ENCODE measurements at places on chromosomes 7 and 10.

- DNase-seq: no peak
These were observed 41.6 kb upstream of the CAMK2B start for GRCh38 chr7:44366986-44367385.

DNA sequence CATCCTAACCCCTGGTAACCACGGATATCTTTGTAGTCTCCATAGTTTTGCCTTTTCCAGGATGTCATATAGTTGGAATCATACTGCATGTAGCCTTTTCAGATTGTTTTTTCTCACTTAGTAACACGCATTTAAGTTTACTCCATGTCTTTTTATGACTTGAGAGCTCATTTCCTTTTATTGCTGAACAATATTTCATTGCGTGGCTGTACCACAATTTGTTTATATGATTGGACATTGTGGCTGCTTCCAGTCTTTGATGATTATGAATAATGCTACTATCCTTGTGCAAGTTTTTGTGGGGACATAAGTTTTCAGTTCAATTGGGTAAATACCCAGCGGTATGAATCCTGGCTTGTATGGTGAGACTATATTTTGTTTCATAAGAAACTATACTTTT, 60.8 kb downstream of the AOAH start:
- DNase-seq: no peak

- DNase-seq: no peak
These were observed 14.5 kb downstream of the PRKCQ start for GRCh38 chr10:6565588-6565987.

- DNase-seq: no peak
These were observed 10.5 kb downstream of the ACADSB start for GRCh38 chr10:123019264-123019663.

DNA sequence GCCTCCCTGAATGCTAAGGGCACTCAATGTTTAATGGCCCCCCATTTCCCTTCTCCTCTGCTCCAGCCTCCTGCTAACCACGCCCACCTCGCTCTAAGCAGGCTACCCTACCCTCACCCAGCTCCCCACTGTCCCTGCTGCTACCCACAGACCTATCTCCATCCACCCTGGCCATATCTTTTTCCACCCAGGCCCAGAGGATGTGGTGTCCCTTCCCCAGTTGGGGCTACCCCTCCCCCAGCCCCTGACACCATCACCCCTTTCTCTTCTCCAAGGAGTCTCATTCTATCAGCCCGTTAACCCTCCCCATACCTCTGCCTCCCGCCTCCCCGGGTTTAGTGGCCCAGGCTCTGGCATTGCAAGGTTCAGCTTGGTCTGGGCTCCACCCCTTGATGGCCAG, 28.9 kb upstream of the PPIF start:
- no peak for DNase-seq

GRCh38 chr10:87816163-87816897, 1.7 kb downstream of the ATAD1 start:
- DNase-seq: no peak

GRCh38 chr7:121824276-121824675, 48.7 kb upstream of the PTPRZ1 start:
- DNase-seq: no peak

DNA sequence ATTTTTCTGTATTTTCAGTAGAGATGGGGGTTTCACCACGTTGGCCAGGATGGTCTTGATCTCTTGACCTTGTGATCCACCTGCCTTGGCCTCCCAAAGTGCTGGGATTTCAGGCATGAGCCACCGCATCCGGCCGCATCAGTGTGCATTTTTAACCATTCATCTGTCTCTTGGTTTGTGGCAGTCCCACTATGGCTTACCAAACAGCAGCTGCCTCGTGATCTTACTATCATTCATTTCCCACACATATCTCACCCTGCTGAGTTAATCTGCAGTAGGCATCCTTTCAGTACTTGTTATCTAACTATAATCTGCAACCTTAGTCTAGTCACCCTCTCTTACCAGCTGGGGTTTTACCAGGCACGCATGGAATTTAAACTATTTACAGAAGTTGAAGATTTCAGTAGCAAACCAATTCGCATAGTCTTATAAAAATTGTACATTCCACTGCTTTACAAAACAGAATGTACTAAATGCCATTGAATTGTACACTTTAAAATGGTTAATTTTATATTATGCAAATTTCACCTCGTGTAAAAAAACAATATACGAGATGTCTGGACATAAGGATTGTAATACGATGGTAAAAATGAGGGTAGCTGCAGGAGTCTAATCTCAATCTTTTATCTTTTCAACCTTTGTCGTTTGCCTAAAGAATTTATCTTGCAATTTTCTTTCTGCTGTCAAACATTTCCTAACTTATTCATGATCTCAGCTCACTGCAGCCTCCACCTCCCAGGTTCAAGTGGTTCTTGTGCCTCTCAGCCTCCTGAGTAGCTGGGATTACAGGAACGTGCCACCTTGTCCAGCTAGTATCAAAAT, 4.6 kb upstream of the TBC1D12 start:
- DNase-seq: no peak

DNA sequence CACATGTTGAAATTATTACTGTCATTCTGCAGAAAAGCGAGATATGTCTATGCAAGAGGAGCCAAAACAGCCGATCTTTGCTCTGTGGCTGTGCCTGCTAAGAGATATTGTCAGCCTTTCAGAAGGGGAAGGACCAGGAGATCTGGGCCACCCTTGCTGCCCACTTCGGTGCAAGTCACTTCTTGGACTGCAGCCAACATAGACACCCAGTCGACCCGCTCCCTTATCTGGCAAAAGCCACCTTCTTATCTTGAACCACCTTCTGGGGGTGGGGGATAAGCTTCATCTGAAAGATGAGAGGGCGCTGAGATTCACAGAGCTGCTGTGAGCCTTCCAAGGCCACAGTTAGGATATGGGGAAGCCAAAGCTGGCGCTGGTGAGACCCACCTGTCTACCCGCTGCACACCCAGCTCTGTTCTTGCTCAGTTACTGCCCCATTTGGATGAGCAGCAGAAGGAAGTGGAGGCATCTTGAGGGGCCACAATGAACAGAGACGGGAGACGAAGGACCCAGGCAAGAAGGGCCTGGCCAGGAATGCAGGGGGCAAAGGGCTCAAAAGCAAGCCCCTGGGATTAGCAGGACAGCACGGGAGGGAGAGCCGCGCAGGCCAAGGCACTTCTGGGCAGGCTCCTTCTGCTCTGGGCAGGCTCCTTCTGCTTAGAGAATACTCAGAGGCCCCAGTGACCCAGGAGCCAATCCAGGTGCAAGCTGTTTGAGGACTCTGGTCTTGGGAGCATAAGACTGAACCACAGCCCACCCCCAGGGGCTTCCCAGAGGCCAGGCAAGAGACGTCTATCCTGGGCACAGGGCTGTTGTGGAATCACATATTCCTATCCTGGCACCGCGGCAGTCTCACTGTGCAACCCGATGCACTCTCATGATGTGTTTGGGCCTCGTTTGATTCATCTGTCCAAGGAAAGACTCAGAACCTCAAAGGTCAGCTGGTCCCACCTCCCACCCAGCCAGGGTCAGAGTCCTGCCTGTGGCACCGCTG, 38.4 kb upstream of the NPFFR1 start:
- no peak for DNase-seq

DNA sequence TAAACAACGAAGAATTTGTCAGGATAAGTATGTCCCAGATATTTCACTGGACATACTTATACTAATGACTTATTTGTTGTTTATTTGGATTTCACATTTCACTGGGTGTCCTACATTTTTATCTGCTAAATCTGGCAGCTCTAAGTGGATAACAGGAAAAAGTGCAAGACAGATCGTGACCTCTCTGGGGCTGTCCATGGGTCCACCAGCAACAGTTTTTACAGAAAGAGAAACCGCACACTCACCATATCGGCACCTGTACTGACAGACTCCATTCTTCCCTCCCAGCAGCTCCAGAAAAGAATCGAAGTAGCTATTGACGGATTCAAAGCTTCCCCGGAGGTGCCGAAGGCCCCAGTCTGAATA, 393 bp downstream of the PLA2G12B start:
- DNase-seq: no peak

- no peak for DNase-seq
These were observed 1.1 kb upstream of the TRIP6 start for GRCh38 chr7:100865938-100866728.

GRCh38 chr7:45582868-45583277, 8.7 kb downstream of the ADCY1 start:
- no peak for DNase-seq

DNA sequence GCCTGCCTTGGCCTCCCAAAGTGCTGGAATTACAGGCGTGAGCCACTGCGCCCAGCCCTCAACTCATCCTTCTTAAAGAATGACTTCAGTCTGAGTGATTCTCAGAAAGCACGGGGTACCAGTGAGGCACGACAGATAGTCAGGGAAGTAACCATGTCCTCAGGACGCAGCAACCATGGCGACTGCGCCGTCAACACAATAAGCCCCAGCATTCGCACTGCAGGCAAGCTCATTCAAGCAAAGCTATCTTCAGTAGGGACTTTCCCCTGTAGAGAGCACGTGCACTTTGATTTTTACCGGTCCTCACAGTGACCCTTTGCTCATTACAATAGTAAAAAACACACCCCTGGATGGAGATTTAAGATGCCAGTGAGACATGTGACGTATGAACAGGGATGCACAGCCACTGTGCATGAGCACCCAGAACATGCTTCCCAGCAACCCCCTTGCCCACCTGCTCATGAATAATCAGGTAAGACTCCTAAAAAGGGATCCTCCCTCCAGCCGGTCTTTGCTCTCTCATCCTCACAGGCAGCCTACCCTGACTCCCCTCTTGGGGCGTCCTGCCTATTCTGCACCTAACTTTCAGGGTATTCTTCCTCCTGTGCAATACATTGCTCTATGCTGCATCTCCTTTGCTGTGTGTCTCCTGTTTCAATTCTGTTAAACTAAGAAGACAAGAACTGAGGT, 9.1 kb downstream of the WDR86 start:
- no peak for DNase-seq

DNA sequence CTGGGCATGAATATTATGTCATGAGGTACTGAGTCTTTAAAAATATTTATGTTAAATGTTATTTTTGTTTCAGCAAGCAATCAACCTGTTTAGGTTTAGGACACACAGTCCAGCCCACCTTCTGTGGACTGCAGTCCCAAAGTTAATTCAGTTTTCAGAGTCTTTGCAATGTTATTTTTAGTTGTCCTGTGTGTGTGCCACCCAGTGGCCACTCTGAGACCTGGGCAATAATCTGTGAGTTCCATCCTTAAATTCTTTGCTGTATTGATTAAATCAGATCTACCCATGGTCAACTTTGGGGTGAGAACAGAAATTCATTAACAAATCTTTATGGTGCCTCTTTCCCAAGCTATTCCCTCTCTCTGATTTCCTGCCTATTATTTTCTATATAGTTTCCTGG, 415.1 kb downstream of the CCSER2 start:
- DNase-seq: no peak

DNA sequence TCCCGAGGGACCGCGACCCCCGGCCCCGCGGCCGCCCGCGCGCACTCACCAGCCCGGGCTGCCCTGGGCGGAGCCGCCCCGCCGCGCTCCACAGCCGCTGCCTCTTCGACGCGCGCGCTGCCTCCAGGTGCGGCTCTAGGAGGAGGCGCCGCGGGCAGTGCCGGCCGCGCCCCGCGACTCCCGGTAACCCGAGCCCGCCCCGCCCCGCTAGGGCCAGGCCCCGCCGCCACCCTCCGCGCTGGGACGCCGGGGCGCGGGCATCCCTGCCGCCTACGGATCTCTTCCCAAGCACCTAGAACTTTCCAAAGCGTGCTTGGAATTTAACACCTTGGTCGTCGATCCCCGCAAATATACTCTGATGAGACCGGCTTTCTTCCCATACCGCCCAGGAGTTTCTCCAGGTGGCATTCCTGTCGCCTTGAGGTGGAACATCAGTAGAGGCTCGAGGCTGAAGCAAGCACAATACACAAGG, at the start of gene SLC26A5:
Gene SLC26A5, minus strand, starts transcription at position 159 of the 472 bp plus-strand sequence. CDS start 24,693 bp downstream, outside the sequence.
- DNase-seq: no peak

DNA sequence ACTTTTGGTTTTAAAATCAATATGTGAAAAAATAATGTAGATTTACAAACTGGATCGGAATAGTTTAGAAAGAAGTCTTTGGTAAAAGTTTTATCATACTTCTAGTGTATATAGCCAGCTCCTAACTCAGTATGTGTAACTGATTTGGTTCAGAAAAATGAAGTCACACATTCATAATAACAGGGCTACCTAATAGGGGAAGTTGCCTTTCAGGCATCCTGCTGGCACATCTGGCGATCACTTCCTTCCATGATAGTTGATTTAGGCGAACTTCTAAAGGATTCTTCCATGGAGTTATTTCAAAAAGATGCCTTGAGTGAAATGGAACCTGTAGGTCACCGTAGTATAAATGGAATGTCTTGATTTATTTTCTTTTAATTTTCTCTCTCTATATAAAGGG, 69.1 kb downstream of the SHH start:
- DNase-seq: no peak

DNA sequence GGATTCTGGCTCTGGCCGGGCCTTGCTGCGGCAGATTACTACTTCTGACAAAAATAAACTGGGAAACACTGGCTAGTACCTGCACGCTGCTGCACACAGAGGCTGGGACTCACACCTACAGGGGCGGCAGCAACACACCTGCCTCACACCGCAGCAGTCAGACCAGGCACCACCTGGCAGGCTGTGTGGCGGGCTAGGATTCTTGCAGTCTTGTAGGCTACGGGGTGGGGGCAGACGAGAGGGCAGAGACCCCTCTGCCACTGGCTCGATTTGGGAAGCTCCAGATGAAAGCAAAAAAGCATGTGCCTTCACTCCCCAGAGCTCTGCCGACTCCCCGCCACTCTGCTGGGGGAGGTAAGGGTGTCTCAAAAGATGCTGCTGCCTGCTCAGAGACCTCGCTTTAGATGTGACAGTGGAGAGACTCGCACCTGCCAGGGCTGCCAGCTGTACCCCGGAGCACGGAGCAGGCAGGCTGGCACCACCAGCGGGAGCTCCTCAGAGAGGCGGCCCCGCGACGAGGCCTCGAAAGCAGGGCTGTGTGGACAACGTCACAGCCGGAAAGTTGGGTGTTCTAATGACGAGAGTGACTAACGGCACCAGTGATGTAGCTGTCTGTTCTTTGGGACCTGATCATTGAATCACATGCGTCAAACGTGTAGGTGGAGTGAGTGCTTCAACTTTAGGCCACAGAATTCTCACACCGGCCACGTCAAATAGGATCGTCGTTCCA, 250.5 kb downstream of the ZMYND11 start:
- DNase-seq: no peak

GRCh38 chr7:2860627-2861133, 16.6 kb upstream of the GNA12 start:
- DNase-seq: no peak

- DNase-seq: no peak
These were observed 101.4 kb downstream of the WDR37 start for GRCh38 chr10:1157615-1157933.

GRCh38 chr10:119705434-119705831, 20.4 kb upstream of the INPP5F start:
- no peak for DNase-seq

- no peak for DNase-seq
These were observed 22.3 kb downstream of the NANOS1 start for GRCh38 chr10:119051775-119052174.

GRCh38 chr7:39910108-39910869, 39.8 kb upstream of the CDK13 start:
- DNase-seq: no peak

- no peak for DNase-seq
These were observed 81.4 kb upstream of the MTPN start for GRCh38 chr7:136058546-136058945.

GRCh38 chr10:80100861-80101695, 22.6 kb downstream of the TMEM254 start:
- no peak for DNase-seq

Measured in NT2/D1 (cell line).